ENCODE measurements at places on chromosomes 7 and 10.

- DNase-seq: no peak
These were observed 50.1 kb downstream of the PDGFA start for GRCh38 chr7:469563-469961.

DNA sequence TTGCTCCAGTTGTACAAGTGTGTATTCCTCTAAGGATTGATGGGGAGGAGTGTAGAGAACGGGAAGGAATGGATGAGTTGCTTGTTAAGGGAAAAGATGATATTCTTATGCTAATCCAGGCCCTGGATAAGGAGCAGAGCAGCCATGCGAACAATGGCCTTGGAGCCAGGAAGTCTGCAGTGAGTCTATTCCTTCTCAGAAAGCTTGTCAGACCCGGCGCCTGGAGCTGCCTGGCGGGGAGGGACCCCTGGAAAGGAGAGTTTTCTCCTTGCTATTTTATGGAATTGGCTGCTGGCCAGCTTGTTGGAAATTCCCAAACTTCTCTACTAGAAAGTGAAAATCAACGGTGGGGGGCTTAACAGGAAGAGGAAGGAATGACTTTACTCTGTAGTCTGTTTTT, 89.1 kb downstream of the MMRN2 start:
- DNase-seq: no peak

DNA sequence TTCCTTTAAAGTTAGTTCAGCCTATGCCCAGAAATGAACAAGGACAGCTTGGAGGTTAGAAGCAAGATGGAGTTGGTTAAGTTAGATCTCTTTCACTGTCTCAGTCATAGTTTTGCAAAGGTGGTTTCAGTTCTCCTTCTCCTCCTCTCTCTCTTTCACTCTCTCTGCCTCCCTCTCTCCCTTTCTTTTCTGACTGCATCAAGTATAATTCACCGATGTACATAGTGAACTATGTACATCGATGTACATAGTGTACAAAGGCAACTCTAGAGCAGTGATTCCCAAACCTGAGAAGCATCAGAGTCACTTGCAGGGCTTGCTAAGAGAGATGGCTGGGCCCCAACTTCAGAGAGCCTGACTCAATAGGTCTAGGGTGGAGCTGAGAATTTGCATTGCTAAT, 1259.7 kb downstream of the TYW1 start:
- DNase-seq: no peak

GRCh38 chr7:157690833-157691585, 354.2 kb downstream of the DNAJB6 start:
- DNase-seq: no peak

GRCh38 chr10:75547391-75548298, 116.2 kb downstream of the LRMDA start:
- no peak for DNase-seq

DNA sequence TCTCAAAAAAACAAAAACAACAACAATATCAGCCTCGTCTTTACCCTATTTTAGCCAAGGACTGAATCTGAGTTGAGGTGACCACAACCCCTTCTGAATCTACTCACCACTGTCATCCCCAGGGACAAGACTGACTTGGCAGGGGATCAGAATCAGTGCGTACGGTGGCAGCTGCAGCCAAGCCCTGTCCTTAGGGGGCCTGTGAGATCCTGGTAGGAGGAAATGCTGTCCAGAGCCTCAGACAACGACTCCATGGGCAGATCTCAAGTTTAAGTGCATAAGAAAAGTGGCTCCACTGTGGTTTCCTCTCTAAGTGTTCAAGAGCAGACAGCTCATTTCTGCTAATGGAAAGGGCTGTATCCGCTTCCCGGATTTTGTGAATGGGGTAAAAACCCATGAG, 22.4 kb upstream of the CYTH3 start:
- DNase-seq: no peak

- DNase-seq: no peak
These were observed 221.8 kb downstream of the HPSE2 start for GRCh38 chr10:99013885-99014284.

DNA sequence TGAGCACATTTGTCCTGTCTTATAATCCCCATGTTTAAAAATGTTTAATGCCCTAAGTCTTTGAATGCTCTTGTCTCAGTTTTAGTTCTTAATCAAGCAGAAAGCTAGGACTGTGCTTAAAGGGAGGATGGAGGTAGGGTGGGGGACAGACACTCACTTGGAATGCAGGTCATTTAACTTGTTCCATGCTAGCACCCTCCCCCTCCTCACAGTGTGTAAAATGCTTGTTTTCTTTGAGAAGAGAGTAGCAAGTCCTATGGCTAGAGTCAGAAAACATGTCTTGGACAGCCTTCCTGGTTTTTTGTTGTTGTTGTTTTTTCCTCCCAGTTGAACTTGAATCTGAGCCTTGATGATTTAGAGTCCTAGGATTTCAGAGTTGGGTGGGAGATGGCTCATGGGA, 114.2 kb downstream of the PLPP4 start:
- no peak for DNase-seq

- DNase-seq: no peak
These were observed 847 bp downstream of the GARS1 start for GRCh38 chr7:30595436-30596013.

GRCh38 chr10:34305189-34305588, 509.9 kb downstream of the PARD3 start:
- no peak for DNase-seq

GRCh38 chr7:148884299-148885022, 370 bp upstream of the EZH2 start:
- no peak for DNase-seq

GRCh38 chr7:71334541-71334940, 202.6 kb downstream of the GALNT17 start:
- no peak for DNase-seq

- DNase-seq: no peak
These were observed 482.6 kb downstream of the IPMK start for GRCh38 chr10:57785068-57785467.

DNA sequence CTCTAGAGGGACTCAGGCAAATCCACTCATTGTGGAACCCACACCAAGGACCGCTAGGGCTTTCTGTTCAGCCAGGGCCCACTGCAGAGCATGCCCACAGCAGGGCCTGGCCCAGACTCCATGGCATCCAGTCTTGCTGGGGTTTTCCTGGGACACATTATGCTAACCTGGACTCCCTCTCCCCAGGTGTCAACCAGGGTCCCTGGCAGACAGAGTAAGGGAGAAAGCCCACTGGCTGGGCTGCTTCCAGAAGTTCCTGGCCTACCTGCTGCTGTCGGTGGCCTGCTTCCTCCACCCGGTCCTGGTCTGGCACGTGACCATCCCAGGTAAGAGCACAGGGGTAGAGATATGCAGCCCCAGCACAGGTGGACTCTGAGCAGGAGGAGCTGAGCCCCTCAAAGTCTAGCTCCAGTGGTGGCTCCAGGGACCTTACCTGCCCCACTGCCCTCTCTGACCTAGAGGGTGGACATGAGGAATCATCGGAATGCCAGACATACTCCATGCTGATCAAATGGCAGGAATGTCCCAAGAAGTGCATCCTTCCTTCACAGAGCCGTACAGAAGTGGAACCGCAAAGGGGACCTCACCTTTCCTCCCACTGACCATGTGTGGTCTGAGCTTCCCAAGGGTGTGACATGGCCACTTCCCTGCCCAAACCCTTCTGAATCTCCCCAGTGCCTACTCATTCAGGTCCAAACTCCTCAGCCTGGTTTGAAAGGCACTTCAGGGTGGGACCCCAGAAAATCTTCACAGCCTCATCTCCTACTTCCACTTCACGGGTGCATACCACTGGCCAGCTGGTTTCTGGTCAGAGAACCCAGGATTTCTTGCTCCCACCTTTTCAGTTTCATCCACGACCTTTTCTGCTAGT, 22.5 kb downstream of the TMEM72 start:
- no peak for DNase-seq

DNA sequence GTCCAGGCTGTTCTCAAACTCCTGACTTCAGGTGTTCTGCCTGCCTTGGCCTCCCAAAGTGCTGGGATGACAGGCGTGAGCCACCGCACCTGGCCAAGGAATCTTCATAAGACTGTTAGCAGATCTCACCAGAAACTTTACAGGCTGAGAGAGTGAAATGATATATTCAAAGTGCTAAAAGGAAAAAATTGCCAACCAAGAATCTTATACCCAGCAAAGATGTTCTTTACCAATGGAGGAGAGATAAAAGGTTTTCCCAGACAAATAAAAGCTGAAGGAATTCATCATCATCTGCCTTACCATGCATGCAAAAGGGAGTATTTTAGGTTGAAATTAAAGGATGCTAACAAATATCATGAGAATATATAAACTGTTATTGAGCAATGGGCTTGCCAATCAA, 23.6 kb downstream of the GIMAP7 start:
- no peak for DNase-seq

DNA sequence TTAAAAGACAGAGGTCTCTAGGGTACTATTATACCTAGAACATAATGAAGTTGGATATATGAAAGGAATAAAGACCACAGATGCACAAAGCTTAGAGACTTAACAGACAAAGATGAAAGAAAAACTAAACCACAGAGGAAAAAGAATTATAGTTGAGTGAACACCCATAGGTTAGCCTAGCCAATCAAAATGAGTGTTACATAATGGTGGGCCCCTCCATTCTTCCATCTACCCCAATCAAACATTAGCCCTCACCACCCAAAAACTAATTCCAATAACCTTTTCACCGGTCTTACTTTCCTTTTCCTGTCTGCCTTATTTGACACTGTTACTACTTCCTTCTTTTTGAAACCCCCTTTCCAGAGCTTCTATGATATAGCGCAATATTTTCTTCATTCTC, 130.1 kb downstream of the ELMO1 start:
- no peak for DNase-seq

GRCh38 chr10:34097682-34098081, 717.4 kb downstream of the PARD3 start:
- no peak for DNase-seq

GRCh38 chr10:71081229-71081560, 131.2 kb upstream of the UNC5B start:
- no peak for DNase-seq

- DNase-seq: peak; percentile 47
These were observed 46.6 kb downstream of the ALOX5 start for GRCh38 chr10:45420453-45421192.

DNA sequence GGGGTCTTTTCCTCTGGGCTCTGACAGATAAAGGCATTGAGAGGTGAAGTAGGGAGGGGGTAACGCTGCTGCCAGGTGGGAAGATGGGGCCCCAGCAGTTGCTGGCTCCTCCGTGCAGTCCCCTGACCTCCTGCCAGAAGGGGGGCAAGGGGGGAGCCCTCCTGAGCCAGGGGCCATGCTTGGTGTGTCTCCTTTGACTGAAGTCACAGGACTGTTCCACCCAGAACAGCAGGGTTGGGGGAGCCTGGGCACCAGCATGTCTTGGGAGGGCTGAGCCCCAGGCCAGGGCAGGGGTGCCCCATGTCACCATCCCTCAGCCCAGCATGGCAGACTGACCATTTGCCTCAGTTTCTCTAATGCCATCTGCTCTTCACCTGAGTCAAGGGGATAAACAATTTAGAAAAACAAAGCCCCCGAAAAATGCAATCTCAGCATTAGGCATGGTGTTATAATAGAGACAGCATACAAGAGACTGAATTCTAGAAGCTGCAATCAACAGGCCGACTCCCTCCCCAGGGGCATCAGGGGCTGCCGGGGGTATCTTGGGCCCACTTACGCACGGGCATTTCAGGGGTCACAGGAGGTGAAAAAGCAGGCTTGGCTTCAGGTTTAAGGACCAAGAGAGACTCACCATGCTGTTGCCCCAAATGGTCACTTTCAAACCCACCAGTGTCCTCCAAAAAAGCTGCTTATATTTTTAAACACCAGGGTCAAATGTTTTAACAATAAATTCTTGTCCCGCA, 108.6 kb upstream of the GPR26 start:
- DNase-seq: no peak

DNA sequence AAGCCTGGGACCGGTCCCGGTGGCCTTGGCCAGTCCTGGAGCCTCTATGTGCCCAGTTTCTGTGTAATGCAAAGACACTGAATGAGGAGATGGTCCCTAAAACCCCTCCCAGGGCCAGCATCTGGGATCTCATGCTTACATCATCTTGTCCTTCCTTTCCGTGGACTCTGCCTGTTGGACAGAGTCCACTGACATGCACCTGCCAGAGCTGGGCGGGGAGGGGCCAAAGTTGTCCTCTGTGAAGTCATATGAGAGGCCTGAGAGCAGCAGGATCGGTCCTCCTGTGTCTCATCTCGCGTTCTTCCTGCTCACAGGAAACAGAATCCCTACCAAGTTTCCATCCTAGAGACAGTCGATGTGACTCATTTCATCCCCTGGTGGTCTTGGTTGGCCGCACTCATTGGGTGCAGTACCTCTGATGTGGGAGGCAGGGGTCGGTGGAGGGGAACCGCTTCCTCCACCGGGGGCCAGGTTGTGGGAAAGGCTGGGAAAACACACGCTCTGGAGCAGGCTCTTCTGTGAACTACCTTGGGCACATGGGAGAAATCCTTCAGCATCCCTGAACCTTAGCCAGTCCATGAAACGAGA, 389.6 kb upstream of the PODXL start:
- no peak for DNase-seq

- DNase-seq: no peak
These were observed 14.5 kb downstream of the BAZ1B start for GRCh38 chr7:73507556-73507955.

- DNase-seq: no peak
These were observed 45.7 kb downstream of the SNX10 start for GRCh38 chr7:26337232-26337865.

DNA sequence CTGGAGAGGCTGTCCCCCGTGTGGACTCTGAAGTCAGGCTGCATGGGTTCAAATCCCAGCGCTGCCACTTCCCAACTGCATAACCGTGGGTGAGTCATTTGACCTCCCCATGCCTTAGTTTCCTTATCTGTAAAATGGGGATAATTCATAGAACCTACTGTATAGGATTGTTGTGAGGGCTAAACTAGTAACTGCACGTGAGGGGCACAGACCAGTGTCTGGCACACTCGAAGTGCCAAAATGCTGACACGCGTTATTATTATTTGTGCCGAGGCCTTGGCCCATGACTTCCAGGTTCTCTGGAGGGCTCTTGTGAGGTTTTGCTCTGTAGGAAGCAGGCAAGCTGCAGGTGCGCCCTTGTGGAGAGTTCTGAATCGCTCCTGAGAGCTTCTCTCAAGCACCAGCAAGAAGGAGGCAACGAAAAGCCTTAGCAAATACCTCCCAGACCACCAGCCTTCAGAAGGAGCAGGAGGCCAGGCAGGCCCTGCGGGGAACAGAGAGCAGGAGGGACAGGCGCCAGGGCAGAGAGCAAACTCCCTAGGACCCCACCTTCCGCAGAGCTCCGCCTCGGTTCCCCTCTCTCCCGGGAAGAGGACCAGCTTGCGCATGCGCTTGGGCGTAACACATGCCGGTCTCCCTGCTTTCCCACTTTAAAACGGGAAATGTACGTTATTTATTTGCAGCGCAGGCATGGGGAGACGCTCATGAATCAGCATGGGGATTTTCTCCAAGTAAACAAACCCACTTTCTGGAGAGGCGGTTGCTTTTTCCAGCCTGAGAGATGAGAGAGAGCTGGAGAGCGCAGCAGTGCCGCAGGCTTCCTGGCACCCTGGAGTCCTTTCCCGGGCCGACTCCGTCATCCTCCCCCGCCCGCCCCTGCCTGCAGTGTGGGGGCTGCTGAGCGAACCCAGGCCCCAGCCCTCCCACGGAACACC, 39.6 kb downstream of the SORCS3 start:
- DNase-seq: no peak

GRCh38 chr7:99219185-99219767, 11.4 kb upstream of the KPNA7 start:
- no peak for DNase-seq

- no peak for DNase-seq
These were observed 235.3 kb downstream of the PHF14 start for GRCh38 chr7:11208883-11209465.

GRCh38 chr7:72278550-72278949, 133.6 kb downstream of the CALN1 start:
- DNase-seq: no peak
